ENCODE measurements at places on chromosomes 12 and 14. TPM values are rescaled to one million over a fixed set of nuclear protein-coding genes. Genes with fewer than 3 reads are reported as not detected.

DNA sequence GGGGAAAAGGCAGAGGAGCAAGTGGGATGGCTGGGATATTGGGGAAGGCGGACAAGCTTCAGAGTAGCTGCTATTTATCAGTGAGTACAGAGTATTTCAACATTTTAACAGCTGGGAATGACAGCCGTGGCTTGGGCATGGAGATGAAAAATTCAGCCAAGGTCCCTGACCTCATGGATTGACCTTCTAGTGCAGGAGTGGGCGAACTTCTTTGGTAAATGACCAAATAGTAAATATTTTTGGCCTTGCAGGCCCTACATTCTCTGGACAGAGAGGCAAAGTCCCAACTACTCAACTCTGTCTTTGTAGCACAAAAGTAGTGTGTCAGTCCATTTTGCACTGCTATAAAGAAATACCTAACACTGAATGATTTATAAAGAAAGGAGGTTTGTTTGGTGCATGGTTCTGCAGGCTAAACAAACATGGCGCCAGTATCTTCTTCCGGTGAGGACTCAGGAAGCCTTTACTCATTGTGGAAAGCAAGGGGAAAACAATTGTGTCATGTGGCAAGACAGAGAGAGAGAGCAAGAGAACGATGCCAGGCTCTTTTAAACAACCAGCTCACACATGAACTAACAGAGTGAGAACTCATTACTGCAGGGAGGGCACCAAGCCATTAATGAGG, 33.6 kb downstream of the TMEM233 start:
- peaks cover 5% of the 10 kb centered on the region for H3K4me1 ChIP-seq
- H3K36me3 ChIP-seq, result no peaks in the 10 kb centered on the region
- peaks cover 9% of the 10 kb centered on the region for H3K27me3 ChIP-seq
- no peak overlapping the region for H3K27ac ChIP-seq

DNA sequence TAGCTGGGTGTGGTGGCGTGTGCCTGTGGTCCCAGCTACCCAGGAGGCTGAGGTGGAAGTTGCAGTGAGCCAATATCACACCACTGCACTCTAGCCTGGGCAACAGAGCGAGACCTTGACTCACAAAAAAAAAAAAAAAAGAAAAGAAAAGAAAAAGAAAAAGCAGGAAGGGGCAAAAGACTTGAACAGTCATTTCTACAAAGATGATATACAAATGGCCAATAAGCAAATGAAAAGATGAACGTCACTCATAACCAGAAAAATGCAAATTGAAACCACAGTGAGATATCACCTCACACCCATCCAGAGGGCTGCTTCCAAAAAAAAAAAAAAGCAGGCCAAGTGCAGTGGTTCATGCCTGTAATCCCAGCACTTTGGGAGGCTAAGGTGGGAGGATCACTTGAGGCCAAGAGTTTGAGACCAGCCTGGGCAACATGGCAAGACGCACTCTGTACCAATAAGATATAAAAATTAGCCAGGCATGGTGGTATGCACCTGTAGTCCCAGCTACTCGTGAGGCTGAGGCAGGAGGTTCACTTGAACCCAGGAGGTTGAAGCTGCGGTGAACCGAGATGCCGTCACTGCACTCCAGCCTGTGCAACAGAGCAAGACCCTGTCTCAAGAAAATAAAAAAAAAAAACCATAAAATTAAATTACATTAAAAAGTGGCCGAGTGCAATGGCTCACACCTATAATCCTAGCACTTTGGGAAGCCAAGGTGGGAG, 20.5 kb downstream of the UBC start:
- H3K27me3 ChIP-seq, result no peaks in the 10 kb centered on the region
- H3K4me3 ChIP-seq, result no peak overlapping the region
- H3K36me3 ChIP-seq, result no peaks in the 10 kb centered on the region
- no peak for DNase-seq
- H3K27ac ChIP-seq, result no peak overlapping the region

DNA sequence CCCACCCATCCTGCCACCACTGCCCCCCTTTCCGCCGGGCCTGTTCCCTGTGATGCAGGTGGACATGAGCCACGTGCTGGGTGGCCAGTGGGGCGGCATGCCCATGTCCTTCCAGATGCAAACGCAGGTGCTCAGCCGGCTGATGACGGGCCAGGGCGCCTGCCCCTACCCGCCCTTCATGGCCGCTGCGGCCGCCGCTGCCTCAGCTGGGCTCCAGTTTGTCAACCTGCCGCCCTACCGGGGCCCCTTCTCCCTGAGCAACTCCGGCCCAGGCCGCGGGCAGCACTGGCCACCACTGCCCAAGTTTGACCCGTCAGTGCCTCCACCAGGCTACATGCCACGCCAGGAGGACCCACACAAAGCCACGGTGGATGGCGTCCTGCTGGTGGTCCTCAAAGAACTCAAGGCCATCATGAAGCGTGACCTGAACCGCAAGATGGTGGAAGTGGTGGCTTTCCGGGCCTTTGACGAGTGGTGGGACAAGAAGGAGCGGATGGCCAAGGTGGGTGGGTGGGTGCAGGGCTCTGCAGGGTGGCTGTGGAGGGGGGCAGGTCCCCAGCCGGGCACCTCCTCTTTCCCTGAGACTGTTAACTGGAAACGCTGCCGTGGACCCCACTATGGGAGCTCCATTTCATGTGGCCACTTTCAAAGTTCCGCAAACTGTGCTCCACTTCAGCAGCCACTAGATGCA, 10.8 kb downstream of the SETD1B start:
- no peaks in the 10 kb centered on the region for H3K27me3 ChIP-seq
- no peak overlapping the region for H3K27ac ChIP-seq
- DNase-seq, result no peak
- H3K4me3 ChIP-seq, result no peak overlapping the region

DNA sequence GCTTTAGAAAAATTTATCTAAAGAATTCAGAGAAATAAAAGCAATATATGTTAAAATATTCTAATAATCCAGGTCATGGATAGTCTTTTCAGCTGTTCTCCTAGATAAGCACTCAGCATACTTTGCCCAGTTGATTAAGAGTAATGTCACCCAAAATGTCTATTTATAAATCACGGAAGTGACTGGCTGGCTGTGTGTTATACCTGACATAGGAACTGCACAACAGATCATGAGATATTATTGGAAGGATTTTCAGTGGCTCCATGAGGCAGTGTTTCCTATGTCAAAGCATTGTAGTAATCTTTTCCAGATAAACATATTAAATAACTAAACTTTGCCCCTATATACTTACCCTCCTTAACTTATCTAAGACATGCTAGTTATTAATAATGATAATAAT, 128.8 kb downstream of the ITPR2 start:
- no peaks in the 10 kb centered on the region for H3K36me3 ChIP-seq
- no peak overlapping the region for H3K4me3 ChIP-seq
- no peaks in the 10 kb centered on the region for H3K4me1 ChIP-seq
- DNase-seq, result no peak

DNA sequence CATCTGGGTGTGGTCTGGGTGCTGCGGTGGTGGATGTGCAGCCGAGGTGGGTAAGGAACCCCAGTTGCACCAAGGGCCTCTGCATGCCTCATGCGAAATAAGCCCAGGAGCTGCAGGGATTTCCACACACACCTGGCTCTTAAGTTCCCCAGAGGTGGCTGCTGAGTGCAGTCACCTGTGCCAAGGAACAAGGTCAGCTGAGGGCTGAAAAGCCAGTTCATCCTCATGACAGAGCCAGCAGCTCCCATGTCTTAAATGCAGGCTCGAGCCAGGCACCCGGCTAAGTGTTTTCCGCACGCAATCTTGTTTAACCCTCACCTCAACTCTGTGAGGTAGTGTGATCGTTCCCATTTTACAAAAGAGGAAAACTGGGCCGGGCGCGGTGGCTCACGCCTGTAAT, 9.7 kb downstream of the HVCN1 start:
- no peak overlapping the region for H3K4me3 ChIP-seq
- H3K27ac ChIP-seq, result no peak overlapping the region
- H3K4me1 ChIP-seq, result no peaks in the 10 kb centered on the region

DNA sequence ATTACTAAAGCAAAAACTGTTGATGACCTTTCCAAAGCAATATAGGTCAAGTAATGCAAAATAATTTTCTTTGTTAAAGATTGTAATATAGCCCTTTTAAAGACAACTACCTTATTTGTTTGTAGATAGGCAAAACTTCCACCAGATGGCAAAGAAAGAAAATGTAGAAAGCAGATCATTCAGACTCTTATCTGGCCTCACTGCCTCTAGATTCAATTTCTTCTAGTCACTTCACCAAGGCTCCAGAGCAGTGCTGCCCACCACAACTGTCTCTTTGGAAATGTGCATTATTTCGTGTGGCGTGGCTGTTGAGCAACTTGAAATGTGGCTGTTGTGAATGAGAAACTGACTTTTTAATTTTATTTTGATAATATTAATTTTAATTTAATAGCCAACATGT, 127.1 kb downstream of the ITPR2 start:
- no peaks in the 10 kb centered on the region for H3K27me3 ChIP-seq
- no peaks in the 10 kb centered on the region for H3K36me3 ChIP-seq
- no peak overlapping the region for H3K27ac ChIP-seq
- H3K4me1 ChIP-seq, result no peaks in the 10 kb centered on the region

GRCh38 chr12:56242986-56243385, 13.1 kb downstream of the SLC39A5 start:
- H3K4me3 ChIP-seq, result no peak overlapping the region
- peaks cover 44% of the 10 kb centered on the region for H3K36me3 ChIP-seq
- H3K4me1 ChIP-seq, result no peaks in the 10 kb centered on the region
- H3K27me3 ChIP-seq, result no peaks in the 10 kb centered on the region
- DNase-seq, result no peak
- no peak overlapping the region for H3K27ac ChIP-seq

Gene ITGB7
- total RNA-seq, result 1.9 TPM

Gene PYM1
- 24.8 TPM for total RNA-seq

Gene RNU4-1
- total RNA-seq, result 2,323 TPM

Gene SOAT2
- total RNA-seq, result 0.17 TPM

Gene CCDC88C
- 20.8 TPM for total RNA-seq

All from HCT116 (cell line).